ENCODE measurements at places on chromosomes 4 and X. TPM values are rescaled to one million over a fixed set of nuclear protein-coding genes. Genes with fewer than 3 reads are reported as not detected.

GRCh38 chrX:118062817-118063615, 53.6 kb downstream of the KLHL13 start:
- H3K4me3 ChIP-seq, result no peak overlapping the region
- H3K4me1 ChIP-seq, result no peaks in the 10 kb centered on the region
- H3K27ac ChIP-seq, result no peak overlapping the region
- no peaks in the 10 kb centered on the region for H3K36me3 ChIP-seq
- no peaks in the 10 kb centered on the region for H3K27me3 ChIP-seq

DNA sequence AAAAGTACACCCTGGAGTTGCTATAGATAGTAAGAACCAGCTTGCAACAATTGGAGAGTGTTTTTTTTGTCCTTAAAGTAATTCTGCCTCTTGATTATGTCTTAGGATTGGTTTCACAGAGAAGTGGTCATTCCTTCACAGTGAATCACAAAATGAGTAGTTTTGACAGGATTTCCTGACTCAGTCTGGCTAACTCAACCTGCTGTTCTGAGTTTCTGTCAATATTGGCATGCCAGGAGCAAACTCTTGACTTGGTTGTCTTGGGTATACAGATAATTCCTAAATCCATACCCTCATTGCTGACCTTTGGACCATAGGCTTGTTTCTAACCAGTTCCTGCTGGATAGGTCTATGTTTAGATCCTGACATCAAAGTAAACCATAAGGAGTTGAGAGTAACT, 9.4 kb downstream of the FHIP1A start:
- no peaks in the 10 kb centered on the region for H3K36me3 ChIP-seq
- DNase-seq, result no peak
- H3K27me3 ChIP-seq, result peaks cover 15% of the 10 kb centered on the region
- peaks cover 2% of the 10 kb centered on the region for H3K4me1 ChIP-seq

- peaks cover 4% of the 10 kb centered on the region for H3K36me3 ChIP-seq
- no peaks in the 10 kb centered on the region for H3K4me1 ChIP-seq
- H3K27me3 ChIP-seq, result no peaks in the 10 kb centered on the region
- no peak overlapping the region for H3K27ac ChIP-seq
Observed at GRCh38 chrX:24838629-24839028, 144.9 kb downstream of the POLA1 start.

Gene CTAG1A
- total RNA-seq, result not detected

Gene MTMR8
- total RNA-seq, result 4.2 TPM

- H3K4me1 ChIP-seq, result no peaks in the 10 kb centered on the region
- H3K27ac ChIP-seq, result no peak overlapping the region
- H3K27me3 ChIP-seq, result no peaks in the 10 kb centered on the region
- DNase-seq, result no peak
- H3K36me3 ChIP-seq, result no peaks in the 10 kb centered on the region
- H3K4me3 ChIP-seq, result no peak overlapping the region
Observed at GRCh38 chrX:29299684-29300083, 712.4 kb downstream of the IL1RAPL1 start.

- no peak overlapping the region for H3K27ac ChIP-seq
- peaks cover 14% of the 10 kb centered on the region for H3K27me3 ChIP-seq
- no peak overlapping the region for H3K4me3 ChIP-seq
Observed at GRCh38 chr4:57044279-57044678, 65.6 kb downstream of the POLR2B start.

- peaks cover 12% of the 10 kb centered on the region for H3K27me3 ChIP-seq
- no peaks in the 10 kb centered on the region for H3K36me3 ChIP-seq
- H3K27ac ChIP-seq, result no peak overlapping the region
Observed at GRCh38 chr4:145583191-145584055, 35.8 kb upstream of the MMAA start.

DNA sequence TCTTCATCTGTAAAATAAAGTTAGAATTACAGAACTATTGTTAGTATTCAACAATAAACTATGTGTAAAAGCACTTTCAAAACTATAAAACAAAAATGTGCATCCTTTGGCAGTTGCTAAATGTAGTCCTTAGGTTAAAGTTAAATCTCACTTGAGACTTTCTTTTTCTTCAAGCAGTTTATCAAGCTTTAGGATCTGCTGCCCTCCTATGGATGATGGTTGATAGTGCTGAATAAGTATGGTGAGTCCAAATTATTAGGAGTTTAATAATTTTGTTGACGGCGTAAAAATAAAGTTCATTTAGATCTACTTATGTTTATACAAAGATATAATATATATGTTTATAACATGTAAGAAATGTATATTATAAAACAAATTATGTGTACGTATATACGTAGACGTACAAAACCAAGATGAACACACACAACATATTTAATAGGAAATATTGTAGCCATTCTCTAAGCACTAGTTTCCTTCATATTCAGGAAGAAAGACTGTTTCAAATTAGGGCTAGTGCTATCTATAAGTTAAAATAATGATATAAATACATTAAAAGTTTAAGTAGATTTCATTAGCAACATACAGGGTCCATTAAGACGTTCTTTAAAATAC, 22.3 kb downstream of the UGT2A2 start:
- no peaks in the 10 kb centered on the region for H3K4me1 ChIP-seq
- no peak for DNase-seq
- no peak overlapping the region for H3K27ac ChIP-seq
- H3K36me3 ChIP-seq, result no peaks in the 10 kb centered on the region

DNA sequence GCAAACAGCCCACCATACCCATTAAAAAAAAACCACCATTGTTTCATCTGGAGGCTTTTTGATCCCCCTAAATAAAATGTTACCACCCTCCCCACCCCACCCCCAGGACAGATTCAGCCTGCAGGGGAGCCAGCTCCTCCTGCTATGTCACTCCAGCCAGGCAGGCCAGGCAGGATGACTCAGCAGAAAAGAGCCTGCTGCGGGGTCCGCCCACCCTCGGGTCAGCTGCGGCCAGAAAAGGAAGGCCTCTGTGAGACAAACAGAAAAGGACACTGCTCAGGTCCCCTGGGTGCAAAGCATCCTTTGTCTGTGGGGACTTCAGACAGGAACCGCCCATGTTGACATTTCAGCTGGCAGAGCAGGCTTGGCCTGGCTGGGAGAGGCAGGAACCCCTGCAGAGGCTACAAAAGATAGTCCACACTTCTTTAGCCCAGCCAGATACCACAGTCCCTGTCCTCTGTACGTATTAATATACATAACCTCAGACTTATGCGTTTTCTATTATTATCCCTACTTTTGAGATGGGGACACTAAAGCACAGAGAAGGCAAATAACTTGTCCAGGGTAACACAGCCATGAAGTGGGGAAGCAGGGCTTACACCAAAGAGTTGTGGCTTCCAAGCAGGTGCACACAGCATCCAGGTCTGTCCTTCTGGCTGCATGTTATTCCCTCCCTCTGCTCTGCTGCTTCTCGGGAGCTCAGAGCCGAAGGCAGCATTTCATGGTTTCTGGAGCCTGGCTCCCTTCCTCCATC, 147.7 kb downstream of the CPEB2 start:
- no peaks in the 10 kb centered on the region for H3K27me3 ChIP-seq
- H3K27ac ChIP-seq, result no peak overlapping the region
- H3K36me3 ChIP-seq, result no peaks in the 10 kb centered on the region

DNA sequence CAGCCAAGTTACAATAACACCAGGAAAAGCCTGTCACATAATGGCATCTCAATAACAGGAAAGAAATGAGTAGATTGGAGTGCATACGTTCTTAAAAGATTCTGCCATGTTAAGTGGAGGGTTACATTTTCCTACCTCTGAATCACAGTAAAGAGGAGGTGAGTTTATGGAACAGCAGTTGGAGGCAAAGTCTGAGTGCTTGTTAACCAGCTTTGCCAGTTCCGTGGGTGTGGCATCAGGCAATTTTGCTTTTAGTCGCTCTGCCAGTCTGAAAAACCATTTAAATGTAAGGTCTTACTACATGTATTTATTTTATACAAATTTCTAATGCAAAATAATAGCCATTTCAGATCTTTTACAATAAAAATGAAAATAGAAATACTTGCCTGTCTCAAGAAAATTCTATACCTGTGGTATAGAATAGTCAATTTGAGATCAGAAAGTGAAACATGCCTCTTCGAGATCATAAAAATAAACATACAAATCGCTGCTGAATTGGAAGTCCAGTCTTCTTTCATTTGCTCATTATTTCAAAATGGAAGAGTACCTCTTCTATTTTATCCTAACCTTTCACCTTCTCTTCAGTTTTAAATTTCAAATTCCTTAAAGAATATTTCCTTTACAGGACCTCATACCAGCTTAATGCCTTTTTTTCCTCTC, 31.4 kb downstream of the GC start:
- H3K27me3 ChIP-seq, result no peaks in the 10 kb centered on the region
- no peaks in the 10 kb centered on the region for H3K36me3 ChIP-seq
- no peak for DNase-seq
- H3K4me3 ChIP-seq, result no peak overlapping the region

GRCh38 chrX:43525901-43526610, 130.0 kb upstream of the MAOA start:
- DNase-seq, result no peak
- no peak overlapping the region for H3K4me3 ChIP-seq

Gene PDCL2
- not detected for total RNA-seq

GRCh38 chr4:85050736-85051135, 84.2 kb upstream of the WDFY3 start:
- H3K27me3 ChIP-seq, result no peaks in the 10 kb centered on the region
- no peak overlapping the region for H3K4me3 ChIP-seq
- no peak for DNase-seq
- no peaks in the 10 kb centered on the region for H3K4me1 ChIP-seq

GRCh38 chr4:142248946-142249345, 597.2 kb downstream of the INPP4B start:
- H3K4me1 ChIP-seq, result no peaks in the 10 kb centered on the region
- H3K4me3 ChIP-seq, result no peak overlapping the region
- H3K27me3 ChIP-seq, result no peaks in the 10 kb centered on the region

DNA sequence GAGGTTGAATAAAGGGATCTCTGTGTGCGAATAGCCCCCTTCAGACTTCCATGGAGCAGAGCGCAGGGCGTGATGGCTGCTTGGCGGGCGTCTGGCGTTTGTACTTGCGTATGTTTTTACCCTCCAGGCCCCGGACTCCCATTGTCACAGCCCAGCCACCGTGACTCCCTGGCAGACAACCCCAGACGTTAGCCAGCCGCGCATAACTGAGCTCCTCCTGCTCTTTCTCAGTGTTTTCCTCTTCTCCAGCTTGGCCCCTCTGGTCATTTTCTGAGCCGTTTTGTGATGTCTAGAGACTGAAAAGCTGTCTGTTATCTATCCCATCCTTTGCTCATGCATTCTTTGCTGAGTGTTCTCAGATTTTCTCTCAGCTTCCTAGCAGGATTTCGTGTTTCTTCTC, 54.3 kb downstream of the IGFBP7 start:
- peaks cover 9% of the 10 kb centered on the region for H3K27me3 ChIP-seq
- DNase-seq, result no peak
- H3K4me3 ChIP-seq, result no peak overlapping the region
- no peaks in the 10 kb centered on the region for H3K4me1 ChIP-seq

- H3K36me3 ChIP-seq, result no peaks in the 10 kb centered on the region
- H3K4me1 ChIP-seq, result no peaks in the 10 kb centered on the region
- DNase-seq, result no peak
Observed at GRCh38 chr4:8725845-8726244, 133.3 kb downstream of the CPZ start.

DNA sequence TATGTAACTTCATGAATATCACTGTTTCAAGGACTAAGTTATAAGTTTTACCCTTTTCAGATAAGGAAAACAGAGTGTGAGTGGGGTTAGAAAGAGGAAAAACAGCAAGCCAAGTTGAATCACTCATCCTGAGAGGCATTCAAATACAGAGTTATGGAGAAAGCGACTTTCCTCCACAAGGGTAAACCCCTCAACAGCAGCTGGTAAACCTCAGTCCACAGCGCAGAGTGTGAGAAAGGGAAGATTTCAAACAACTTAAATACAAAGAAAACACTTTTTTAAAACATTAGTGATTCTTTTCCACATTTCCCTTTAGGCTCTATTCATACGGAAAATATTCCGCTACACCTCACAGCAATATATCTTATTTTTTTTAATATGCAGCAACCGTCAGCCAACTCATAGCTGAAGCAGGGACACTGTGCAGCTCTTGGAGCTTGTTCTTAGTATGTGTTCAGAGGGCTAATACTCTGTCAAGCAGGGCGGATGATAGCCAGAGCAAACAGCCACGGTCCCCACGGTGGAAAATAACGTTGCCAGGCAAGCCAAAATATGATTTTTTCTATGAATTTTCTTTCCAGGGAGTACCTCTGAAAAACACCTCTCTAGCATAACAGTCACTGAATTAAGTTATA, 488.9 kb upstream of the FAT1 start:
- H3K4me3 ChIP-seq, result no peak overlapping the region
- no peak for DNase-seq
- H3K27me3 ChIP-seq, result no peaks in the 10 kb centered on the region
- H3K4me1 ChIP-seq, result no peaks in the 10 kb centered on the region

DNA sequence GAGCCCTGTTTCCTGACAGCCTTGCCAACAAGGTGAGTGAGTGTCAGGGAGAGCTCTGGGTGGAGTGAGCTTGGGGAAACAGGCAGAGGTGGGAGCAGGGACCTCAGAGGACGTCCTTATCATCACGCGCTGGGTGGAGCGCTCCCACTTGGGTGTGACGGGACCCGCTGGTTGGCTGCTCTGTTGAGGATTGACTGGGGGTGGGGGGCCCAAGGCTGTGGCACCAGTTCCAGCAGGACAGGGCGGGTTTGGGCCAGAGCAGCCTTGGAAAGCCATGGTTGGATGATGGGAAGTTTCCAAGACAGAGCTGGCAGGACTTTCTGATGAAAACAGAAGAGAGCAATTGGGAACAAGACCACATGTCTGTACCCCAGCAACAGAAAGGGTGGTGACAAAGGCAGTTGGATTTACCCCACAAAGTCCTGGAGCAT, 3.0 kb upstream of the PCGF3 start:
- no peak for DNase-seq
- H3K27me3 ChIP-seq, result no peaks in the 10 kb centered on the region
- peaks cover 21% of the 10 kb centered on the region for H3K4me1 ChIP-seq
- no peak overlapping the region for H3K4me3 ChIP-seq
- no peak overlapping the region for H3K27ac ChIP-seq
- no peaks in the 10 kb centered on the region for H3K36me3 ChIP-seq

- H3K36me3 ChIP-seq, result peaks cover 3% of the 10 kb centered on the region
- H3K4me1 ChIP-seq, result peaks cover 6% of the 10 kb centered on the region
- H3K4me3 ChIP-seq, result peak overlapping the region; percentile 39
- peaks cover 92% of the 10 kb centered on the region for H3K27me3 ChIP-seq
Observed at GRCh38 chr4:110620691-110621327, 2.1 kb downstream of the PITX2 start.

DNA sequence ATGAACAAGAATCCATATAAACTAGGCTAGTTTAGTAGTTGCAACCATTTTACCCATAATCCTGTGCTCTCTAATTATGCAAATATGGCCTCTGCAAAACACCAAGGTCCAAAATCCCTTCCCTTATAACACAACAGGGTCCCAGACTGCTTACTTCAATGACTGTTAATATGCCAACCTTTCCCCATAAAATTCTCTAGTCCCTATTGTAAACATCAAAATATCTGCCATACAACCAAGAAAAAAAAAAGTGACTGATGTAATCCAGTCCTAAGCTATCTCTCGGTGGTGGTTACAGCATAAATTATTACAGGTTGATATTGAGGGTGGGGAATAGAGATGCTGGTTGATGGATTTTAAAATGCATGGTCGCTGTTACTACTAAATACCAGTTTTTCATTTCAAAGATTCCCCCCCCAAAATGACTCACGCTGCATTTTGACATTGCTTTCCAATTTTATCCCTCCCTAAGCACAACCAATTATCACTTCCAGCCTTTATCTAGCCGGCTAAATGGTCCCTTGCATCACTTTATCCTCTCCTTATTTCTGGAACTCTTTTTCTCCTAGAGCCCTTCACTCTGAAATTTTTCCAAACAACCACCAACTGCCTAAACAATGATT, 44.8 kb downstream of the TSPAN5 start:
- H3K27me3 ChIP-seq, result no peaks in the 10 kb centered on the region
- H3K36me3 ChIP-seq, result peaks cover 6% of the 10 kb centered on the region
- H3K4me3 ChIP-seq, result no peak overlapping the region
- H3K4me1 ChIP-seq, result peaks cover 39% of the 10 kb centered on the region

Gene TAF7L
- total RNA-seq, result 0.19 TPM

Gene LNX1
- total RNA-seq, result not detected
